AG09309 (cell line): ENCODE measurements at places on chromosomes 16 and 17.

DNA sequence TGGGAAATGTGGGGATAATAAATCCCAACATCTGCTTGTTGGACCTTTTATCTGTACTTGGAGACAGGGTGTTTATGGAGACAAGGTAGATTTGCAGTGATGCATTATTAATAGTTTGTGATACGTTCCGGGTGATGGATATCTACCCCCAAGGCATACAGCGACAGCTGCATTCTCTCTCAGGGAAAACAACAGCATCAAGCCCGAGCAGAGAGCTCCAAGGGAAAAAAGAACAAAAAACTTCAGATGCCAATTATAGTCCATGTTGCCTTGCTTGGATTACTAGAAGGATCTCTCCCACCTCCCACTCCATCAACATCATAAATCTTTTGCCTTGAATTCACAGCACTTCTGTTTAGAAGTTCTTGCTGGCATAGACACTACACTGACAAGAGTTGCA, 187.5 kb upstream of the CDH11 start:
- DNase-seq, result no peak

DNA sequence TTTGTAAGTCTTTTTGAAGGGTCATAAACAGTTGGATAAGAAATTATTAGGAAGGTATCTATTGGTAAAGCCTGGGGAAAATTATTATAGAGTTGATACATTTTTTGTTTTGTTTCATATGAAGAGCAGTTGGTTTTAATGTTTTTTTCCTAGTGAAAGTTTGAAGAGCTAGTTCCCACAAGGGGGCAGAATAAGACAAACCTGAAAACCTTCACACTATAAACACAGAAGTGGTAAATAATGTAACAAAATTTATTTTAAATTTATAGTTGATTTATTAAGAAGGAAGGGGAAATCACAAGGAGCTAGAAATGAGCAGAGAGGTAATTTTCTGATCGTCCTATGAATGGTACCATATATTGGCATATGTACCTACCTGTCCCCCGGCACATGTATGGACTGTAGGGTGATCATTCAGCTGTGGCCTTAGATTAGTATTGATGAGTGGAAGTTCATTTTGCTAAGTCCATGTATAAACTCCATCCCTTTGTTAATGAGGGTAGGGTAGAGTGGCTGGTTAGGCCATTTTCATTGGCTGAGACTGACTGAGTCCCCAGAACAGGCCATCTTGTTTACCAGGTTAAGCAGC, 116.3 kb downstream of the TANC2 start:
- peak; percentile 8 for DNase-seq

- peak; percentile 61 for DNase-seq
Measured at GRCh38 chr17:17032131-17032692, 10.0 kb upstream of the MPRIP start.

- DNase-seq, result no peak
Measured at GRCh38 chr17:40063187-40063771, 514 bp downstream of the THRA start.

GRCh38 chr17:3972281-3972731, 8.1 kb upstream of the ATP2A3 start:
- DNase-seq, result no peak

DNA sequence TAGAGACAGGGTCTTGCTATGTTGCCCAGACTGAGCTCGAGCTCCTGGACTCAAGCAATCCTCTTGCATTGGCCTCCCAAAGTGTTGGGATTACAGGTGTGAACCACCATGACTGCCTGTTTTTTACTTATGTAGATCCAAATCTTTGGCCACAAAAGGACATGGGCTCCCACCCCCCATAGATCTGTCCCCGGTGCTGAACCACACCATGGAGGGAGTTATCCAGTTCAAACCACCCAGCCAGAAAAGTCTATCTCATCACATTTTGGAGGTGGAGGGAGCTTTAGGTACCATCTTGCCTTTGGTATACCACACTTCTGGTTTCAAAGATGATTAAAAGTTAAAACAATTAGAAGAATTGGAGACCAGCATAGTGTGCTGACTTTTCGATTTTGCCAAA, 26.2 kb downstream of the SHISA9 start:
- no peak for DNase-seq

GRCh38 chr17:8869114-8869815, 1.8 kb upstream of the PIK3R6 start:
- no peak for DNase-seq
